GM12892 (cell line): ENCODE measurements at places on chromosomes 1 and 21.

GRCh38 chr1:201360486-201360885, 17.0 kb downstream of the TNNT2 start:
- no peak for DNase-seq

DNA sequence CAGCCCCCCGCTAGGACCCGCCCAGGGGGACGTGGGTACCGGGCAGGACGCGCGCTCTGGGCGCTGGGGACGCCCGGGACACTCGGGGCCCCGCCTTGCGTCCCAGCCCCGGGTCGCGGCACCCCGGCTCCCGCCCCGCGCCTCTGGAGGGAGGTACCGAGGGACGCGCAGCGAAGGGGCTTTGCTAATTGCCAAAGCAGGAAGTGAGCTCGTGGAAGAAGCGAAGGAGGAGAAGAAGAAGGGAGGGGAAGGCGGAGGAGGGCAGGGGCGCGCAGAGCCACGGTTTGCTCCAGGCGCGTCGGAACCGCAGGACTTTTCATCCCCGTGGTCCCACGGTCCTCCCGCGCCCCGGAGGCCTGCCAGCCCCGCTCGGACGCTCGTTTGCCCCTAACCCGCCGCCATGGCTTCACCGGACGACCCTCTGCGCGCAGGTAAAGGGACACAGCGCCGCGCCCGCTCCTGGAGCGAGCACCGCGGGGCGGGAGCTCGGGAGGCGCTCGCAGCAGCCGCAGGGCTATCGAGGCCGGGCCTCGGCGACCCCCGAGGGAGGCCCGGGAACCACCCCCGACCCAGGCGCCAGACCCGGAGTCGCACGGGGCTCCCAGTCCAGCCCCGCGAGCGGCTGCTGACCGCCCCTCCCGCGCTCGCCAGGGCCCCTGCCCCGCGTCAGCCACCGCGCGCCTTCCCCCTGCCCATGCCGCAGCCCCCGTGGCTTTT, 1.3 kb downstream of the EDARADD start:
- peak; percentile 53 for DNase-seq

DNA sequence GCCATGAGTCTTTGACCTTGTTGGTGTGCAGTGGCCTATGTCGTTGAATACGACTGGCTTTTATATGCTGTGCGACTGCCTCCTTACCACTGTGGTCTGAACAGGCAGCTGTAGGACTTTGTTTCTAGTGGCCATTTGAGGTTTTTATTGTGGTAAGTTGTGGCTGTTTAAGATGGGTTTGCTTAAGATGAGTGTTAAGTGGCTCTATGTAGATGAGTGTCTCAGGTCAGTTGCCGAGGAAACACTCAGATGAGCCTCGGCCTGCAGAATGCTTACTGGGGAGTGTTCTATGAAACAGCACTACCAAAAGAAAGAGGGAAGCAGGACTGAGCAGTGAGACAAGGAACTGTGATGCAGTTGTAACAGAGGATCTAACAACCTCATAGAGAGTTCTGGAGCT, 14.9 kb upstream of the CD1C start:
- no peak for DNase-seq

- DNase-seq: no peak
These were observed 168.8 kb downstream of the ZSCAN20 start for GRCh38 chr1:33641104-33641830.

GRCh38 chr1:32274646-32275340, 17.1 kb upstream of the HDAC1 start:
- DNase-seq: no peak

DNA sequence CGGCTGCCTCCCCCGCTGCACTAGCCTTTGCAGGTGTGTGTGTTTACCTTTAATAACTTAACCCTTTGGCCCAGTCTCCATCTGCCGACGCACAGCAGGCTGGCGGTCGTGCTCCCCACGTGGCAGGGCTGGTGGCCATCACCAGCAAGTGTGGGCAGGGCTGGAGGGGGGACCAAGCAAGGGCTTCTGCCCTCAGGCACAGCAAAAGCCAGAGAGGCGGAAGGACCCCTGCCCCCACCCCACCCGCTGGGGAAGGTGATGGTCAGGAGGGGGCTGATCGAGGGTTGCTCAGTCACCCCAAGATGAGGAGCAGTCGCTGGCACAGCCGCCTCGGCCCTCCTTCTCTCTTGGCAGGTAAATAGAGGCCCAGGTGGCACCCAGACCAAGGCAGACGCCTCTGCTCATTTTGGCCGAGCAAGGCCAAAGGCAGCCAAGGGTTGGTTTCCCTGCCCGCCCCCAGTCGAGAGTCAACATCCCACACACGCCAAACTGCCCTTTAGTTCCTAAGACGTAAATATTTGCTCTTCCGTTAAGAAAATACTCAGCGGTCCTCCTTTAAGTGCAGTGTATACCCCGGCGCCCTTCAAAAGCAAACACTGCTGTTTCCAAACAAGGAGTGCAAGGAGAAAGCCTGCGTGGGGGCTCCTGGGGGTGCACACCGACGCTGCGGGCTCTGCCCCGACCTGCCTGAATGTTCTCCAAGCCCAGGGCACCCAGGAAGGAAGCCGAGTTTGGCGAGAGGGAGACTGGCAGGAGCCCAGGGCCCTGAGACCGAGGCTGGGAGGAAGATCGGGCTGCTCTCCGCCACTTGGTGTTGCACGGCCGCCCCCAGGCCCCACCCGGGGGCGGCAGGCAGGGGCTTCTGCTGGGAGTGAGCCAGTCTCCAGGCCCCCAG, 82.7 kb downstream of the SIK1 start:
- no peak for DNase-seq

GRCh38 chr1:29094433-29094832, 29.3 kb downstream of the TMEM200B start:
- no peak for DNase-seq

DNA sequence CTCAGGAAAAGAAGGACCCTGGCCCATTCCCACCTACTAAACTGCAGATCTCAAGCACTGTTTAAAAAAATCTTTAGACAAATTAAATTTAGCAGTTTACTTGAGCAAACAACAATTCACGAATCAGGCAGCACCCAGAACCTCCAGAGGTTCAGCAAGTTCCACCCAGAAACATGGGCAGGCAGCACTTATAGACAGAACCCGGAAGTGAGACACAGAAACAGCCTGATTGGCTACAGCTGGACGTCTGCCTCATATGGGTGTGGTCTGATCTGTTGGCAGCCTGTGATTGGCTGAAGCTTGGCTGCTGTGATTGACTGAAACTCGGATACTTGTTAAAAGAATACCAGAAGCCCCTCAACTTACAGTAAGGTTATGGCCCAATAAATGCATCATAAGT, 34.7 kb upstream of the COL6A2 start:
- no peak for DNase-seq

DNA sequence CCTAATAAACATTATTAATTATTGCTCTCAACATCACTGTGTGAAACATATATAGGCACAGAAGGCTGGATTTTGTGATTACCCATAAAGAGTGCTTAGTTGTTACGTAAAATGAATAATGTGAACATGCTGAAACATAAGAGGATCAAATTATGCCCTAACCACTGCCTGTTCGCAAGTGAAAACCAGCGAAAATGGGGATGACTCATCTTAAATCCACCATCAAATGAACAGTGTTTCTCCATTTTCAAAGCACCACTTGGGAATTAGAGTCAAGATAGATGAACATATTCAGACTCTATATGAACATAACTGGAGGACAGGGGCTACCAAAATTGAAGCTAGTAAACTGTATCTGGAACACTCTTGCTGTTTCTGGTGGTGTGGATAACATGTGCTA, 386.2 kb downstream of the HHIPL2 start:
- no peak for DNase-seq

GRCh38 chr1:1430114-1430982, 5.1 kb upstream of the VWA1 start:
- no peak for DNase-seq

DNA sequence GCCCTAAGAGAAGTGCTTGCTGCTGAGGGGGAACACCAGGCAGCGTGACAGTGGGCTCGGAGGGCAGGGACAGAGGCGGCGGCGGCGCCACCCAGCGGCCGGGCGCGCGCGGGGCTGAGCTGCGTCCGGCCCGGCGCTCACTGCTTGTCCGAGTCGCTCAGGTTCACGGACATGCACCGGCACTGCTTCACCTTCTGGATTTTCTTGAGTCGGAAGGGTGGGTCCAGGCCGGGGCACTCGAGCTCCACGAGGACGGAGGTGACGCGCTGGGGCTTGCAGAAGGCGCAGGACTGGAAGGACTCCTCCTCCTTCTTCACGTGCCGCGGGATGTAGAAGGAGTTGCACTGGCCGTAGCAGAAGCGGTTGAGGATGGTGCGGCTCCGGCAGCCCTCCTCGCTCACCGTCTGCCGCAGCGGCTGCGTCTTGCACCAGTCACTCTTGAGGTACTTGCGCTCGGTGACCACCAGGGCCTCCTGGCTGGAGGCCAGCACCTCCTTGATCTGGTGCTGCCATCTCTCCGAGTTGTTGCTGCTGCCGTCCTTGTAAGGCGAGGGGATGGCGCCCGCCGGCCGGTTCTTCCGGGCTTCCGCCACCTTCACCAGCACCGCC, 119.0 kb downstream of the GREM2 start:
- no peak for DNase-seq

GRCh38 chr1:202589190-202589930, 120.9 kb downstream of the SYT2 start:
- DNase-seq: no peak

GRCh38 chr1:212600980-212601379, 7.6 kb upstream of the ATF3 start:
- DNase-seq: no peak

DNA sequence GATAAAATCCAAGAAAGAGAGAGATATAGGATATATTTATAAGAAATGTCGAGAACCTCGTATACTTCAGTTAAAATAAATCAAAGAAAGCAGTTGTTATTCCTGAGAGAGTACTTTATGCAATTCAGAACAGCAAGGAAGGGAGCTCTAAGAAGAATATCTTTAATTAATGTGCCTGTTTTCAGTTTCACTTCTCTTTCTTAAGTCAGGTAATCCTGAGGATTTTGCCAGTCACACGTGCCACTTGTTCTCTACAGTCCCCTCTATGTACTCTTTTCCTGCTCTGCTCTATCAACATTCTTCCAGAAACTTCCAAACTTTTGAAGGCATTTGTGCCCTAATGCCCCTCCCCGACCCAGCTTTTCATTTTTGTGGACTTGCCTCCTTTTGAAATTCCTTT, 211.9 kb downstream of the AKT3 start:
- DNase-seq: no peak

DNA sequence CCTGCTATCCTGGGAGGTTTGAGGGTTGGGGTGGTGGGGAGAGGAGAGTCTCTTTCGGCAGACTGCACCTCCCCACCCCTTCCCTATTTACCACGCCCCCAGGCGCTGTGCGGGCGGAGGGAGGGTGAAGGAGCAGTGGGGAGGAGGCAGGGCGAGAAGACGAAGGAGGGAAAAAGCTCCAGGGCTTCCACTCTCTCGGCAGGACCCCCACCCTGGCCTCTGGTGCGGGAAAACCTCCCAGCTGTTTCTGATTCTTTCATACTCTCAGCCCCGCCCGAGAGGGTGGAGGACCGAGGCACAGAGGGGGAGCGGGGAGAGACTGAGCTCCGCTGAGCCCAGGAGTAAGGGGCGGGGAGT, 866 bp upstream of the WNT2B start:
- DNase-seq: no peak

GRCh38 chr1:177302357-177303044, 131.7 kb downstream of the BRINP2 start:
- no peak for DNase-seq

- DNase-seq: no peak
These were observed 6.6 kb upstream of the ZNF669 start for GRCh38 chr1:247110627-247111258.

- no peak for DNase-seq
These were observed 87.9 kb downstream of the SYT14 start for GRCh38 chr1:210025870-210026269.

DNA sequence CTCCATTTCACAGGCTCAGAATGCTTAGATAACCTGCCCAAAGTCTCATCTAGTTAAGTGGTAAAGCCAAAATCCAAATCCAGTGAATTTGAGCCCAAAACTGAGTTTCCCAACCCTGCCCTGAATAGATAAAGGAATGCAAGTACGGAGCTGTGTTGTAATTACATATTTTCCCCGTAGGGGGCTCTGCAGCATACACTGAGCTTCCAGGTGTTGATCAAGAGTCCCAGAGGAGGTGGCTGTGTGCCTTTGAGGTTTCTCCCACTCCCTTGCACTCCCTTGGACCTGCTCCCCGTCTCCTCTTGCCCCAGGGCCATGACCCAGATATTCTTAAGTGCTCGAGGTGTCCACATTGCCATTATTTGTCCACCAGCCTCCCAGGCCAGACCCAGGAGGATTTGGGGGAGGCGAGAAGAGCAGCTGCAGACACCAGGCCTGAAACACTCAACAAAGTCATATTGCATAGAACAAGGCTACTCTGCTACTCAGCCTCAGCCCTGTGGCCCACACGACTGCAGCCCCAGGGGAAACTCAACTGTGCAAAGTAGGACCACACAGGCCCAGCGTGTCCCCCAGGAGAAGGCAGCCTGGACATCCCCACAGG, 18.4 kb upstream of the LY9 start:
- no peak for DNase-seq

- DNase-seq: no peak
These were observed 79.6 kb downstream of the NME7 start for GRCh38 chr1:169288011-169288414.
